Immature natural killer cell (primary cell): ENCODE measurements at places on chromosomes 12 and 14. TPM values are rescaled to one million over a fixed set of nuclear protein-coding genes. Genes with fewer than 3 reads are reported as not detected.

Gene P2RX4
- 47.7 TPM for polyA plus RNA-seq

Gene PZP
- polyA plus RNA-seq = 0.62 TPM

- DNase-seq = no peak
Observed at GRCh38 chr12:121905746-121906145, 12.6 kb upstream of the CFAP251 start.

Gene SLC17A8
- polyA plus RNA-seq = not detected

Gene GLI1
- 0.33 TPM for polyA plus RNA-seq
